Ammon's horn (tissue), 1 donor: ENCODE measurements at places on chromosomes 16 and 17.
A peak's percentile ranks its signal among the peaks of the same experiment; 100 is the strongest.

DNA sequence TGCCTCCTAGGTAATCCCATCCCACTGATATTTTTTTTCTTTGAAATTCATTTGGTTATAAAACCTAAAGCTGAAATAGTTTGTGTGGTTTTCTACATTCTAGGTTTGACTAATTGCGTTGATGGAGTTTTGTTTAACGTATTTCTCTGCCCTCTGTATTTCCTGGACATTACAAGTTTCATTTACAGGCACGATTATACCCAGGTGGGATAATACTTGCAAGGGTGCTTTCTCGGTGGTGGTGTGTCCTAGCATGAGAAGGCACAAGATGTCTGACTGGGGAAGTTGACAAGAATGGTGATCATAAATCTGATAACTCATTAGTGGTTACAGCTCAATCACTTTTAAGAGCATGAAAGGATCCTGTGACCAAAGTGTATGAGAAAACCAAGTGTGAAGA is 45.0 kb downstream of the DYNLRB2 start:
- no peak for DNase-seq

- no peak for DNase-seq
Measured at GRCh38 chr16:89168381-89169189, 3.0 kb upstream of the CDH15 start.

GRCh38 chr16:70375636-70376611 is 29.2 kb downstream of the DDX19A start:
- DNase-seq = peak; percentile 51

GRCh38 chr17:58308173-58308984 is 20.2 kb downstream of the TSPOAP1 start:
- DNase-seq = no peak

GRCh38 chr17:79907217-79907715 is 68.0 kb upstream of the CBX4 start:
- DNase-seq = no peak

- DNase-seq = no peak
Measured at GRCh38 chr16:49598383-49599170, 225.0 kb downstream of the C16orf78 start.
